NCI-H1417 (cell line): ENCODE measurements at places on chromosomes 7 and 10.
A peak's percentile ranks its signal among the peaks of the same experiment; 100 is the strongest.

DNA sequence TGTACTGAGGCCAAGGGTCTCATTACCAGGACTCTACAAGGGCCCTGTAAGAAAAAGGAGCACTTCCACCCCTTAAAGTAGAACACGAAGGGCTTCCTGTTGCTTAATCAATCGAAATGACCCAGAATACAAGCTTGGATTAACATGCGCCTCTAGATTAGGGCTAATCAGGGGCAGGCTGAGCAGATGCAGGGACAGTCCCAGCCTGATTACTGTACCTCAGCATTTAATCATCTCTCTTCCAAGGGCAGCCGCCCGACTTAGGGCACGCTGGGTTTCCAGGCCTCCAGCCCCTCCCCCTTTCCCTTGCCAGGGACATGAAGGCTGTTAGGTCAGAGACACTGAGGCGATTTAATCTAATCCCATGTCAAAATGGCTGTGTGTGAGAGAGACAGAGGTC, 138.6 kb downstream of the NRF1 start:
- no peak for DNase-seq

GRCh38 chr7:15853832-15854470, 167.5 kb upstream of the MEOX2 start:
- no peak for DNase-seq

DNA sequence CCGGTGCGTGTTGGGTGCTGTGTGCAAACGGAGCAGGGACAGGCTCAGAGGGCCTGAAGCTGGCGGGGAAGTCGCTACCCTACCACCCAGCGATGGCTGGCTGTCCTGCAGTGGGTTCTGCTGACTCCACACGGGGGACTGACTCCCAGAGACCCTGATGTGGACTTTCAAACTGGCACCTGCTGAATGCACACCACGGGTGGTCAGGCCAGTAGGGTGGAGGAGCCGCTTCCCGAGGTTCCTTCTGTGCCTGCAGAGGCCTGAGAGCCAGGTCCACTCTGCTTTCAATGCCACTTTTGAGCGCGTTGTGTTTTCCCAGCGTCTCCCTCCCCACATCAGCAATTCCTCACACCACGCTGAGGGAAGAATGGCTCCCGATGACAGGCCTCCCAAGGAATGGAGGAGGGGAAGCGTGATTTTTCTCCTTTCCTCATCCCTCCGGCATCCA, 135.3 kb downstream of the ADARB2 start:
- no peak for DNase-seq

DNA sequence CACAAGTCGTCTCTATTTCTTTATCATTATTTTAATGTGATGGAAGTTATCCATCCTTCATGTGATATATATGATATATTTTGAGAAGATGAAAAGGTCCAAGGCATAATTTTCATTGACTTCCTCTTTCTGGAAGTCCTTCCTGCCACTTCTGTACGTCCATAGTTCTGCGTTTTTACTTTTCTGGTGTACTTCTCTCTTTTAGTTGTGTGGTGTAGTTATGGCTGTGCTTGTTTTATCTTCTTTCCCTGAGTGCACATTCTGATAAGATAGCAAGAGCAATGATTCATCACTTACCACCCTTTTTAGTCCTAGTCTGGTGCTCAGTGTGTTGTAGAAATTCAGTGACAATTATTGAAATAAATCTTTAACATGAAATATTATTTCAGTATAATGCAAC, 231.3 kb upstream of the FERD3L start:
- DNase-seq: no peak

GRCh38 chr7:4013793-4014192, 668.3 kb upstream of the FOXK1 start:
- DNase-seq: no peak

DNA sequence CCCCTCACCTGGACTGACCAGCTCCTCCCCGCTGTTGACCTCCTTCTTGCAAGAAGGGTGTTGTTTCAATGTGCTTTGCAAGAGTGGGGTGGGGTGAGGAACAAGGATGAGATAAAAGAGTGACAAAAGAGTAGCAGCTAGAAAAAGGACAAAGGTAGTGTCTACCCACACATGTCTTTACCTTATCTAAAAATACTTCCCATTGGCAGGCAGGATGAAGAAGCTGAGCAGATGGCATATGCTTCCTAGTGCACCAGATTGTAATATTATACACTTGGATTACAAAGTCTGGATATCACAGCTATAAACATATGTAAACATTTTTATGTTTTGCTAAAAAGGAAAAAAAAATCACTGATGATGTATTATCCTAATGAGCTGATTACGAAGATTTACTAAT, 34.5 kb downstream of the CHN2 start:
- DNase-seq: no peak

DNA sequence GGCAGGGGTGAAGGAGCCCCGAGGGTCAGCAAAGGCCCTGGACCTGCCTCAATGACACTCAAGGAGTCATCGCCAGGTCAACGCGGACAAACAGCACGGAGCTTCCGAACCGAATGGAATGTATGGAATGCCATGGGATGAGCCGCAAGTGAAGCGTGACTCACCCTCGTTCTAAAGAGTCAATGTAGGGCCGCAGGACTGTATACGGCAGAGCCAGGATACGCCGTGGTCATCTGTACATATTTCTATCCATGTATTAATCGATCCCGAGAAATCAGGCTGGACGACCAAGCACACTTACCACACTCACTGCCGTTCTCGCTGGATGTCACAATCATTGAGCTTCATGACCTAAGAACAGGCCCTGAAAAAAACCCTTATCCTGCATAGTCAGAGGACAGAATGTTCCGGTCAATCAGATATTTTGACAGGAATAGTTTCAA, 4.3 kb downstream of the SNX8 start:
- no peak for DNase-seq

DNA sequence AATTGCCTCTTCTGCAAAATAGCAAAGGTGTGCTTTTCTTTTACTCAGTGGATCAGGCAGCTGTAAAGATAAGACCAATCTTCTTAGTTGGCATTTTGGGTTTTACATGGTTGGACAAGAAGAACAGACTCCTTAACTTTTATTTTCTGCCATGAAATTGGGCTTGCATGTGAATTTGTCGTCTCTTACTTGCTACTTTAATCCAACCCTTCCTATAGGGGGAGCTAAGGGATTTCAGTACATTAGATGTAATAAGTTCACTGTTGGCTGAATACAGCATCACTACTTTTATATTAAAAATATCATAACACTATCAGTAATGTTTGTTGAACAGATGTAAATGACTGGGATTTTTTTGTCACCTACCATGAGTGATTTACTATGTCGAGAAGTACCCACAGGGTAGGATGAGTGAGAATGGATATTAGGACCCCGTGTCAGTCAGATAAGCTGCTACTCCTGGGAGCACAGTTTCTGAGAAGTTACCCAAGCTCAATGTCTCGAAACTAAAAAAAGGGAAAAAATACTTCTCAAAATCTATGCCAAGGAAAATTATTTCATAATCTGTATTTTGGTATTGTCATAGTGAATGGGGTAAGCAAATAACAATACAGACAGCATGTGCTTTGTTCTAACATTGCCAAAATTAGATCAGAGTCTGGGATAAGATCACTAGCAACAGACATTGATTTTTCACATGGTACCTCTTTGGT, 127.4 kb upstream of the AGR3 start:
- no peak for DNase-seq

DNA sequence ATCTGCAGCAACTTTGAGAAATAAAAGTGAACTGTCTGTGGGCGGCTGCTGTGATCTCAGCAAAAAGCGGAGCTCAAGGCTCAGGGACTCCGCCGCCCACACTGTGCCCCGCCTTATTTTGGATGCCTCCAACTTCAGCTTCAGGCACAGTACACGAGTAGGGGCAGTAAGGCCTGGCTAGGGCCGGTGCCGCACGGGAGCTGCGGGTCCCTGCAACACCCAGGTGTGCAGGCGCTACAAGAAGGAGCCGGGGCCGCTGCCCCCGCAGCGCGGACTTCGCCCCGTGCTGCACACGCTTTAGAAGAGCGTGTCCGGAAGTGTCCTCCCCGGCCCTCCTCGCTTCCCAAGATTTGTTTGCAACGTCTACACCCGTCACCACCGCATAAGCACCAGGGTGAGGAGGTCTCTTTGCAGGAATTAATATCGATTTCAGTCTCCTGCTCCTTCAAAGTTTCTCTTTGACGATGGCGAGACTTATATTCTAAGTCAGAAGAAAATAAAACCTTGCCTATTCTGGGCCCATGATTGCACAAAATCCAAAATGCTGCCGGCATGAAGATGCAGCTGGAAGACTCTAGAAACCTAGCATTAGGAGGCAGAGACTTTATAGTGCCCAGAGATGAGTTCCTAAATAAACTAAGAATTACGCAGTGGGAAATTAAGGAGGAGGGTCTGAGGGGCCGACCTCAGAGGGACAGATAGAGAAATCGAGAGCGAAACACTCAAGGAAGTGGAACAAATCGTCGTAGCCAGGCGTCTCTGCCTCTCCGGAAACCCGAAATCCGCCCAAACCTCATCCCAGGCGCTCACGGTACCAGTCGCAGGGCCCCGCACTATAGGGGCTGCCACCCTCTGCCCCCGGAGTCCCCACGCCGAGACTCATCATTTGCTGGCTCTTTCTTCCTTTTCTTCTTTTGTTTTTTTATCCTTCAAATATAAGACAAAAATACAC, 6.4 kb downstream of the VAX1 start:
- no peak for DNase-seq

DNA sequence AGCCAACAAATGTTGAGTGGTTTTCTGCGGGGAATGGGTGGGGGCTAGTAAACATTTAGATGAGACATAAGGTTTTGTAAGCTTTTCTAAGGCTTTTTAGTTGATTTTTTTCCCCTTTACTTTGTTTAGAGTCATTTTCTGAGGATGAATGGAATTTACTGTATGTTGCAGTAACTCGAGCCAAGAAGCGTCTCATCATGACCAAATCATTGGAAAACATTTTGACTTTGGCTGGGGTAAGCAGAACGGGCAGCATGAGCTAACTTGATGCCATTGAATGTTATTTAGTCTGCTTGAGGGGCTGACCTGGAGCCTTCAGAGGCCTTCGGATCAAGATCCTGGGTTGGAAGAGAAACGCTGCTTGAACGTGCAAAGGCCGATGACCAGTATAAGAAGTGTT, 37.3 kb downstream of the FBH1 start:
- no peak for DNase-seq

- no peak for DNase-seq
Observed at GRCh38 chr10:4355350-4355749, 470.7 kb upstream of the AKR1E2 start.

- DNase-seq: no peak
Observed at GRCh38 chr10:43128958-43129706, 9.1 kb upstream of the CSGALNACT2 start.

- no peak for DNase-seq
Observed at GRCh38 chr10:76721891-76722505, 915.6 kb downstream of the KCNMA1 start.

- DNase-seq: peak; percentile 7
Observed at GRCh38 chr10:43390759-43391158, 18.2 kb downstream of the HNRNPF start.

- no peak for DNase-seq
Observed at GRCh38 chr10:51832652-51833383, 133.4 kb upstream of the CSTF2T start.

- no peak for DNase-seq
Observed at GRCh38 chr7:2725178-2726105, 37.4 kb downstream of the AMZ1 start.

- no peak for DNase-seq
Observed at GRCh38 chr7:102836191-102836919, 76.4 kb upstream of the LRRC17 start.

GRCh38 chr7:32116436-32116835, 46.2 kb upstream of the PDE1C start:
- DNase-seq: peak; percentile 40

- no peak for DNase-seq
Observed at GRCh38 chr7:80589631-80590030, 48.8 kb upstream of the CD36 start.

GRCh38 chr10:3869036-3869435, 84.0 kb upstream of the KLF6 start:
- DNase-seq: no peak

DNA sequence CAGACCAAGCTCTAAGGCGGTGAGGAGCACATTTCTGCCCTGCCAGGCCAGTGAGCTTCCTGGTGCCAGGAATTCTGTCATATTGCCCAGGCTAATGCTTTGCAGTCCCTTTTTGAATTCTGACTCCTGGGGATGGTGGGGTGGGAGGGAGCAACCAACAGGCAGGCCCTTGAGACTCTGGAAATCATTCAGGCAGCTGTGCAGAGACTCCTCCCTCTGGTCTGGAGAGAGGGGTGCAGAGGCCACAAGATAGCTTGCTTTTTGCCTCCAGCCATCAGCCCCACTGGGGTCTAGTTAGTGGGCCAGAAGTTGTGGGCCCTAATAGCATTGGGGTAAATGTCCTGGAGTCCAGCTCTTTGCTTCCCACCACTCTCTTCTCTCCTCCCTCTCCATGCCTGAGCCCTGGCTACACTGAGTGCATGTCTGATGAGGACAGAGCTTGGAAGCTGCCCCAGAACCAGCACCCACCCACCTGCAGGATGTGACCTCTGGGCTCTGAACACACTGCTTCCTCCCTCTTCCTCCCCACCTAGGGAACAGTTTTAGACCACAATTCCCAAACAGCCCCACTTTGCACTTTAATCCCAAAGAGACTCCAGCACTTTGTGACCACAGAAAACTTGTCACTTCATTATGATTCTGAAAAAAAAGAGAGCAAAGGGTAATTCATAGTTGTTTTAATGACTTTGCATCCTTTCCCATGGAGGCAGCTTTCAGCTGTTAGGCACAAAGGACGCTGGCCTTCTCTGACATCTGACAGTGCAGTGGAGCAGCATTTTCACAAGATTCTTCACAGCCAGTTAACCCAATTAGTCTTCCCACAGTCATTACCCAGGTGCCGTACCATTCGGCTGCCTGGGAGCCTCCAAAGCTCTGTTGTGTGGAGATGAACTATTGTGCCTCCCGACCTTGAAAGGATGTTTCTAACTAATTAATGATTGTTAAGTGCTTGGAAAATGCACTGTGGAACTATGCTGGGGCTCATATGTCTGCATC, 262.5 kb downstream of the TRIL start:
- no peak for DNase-seq

DNA sequence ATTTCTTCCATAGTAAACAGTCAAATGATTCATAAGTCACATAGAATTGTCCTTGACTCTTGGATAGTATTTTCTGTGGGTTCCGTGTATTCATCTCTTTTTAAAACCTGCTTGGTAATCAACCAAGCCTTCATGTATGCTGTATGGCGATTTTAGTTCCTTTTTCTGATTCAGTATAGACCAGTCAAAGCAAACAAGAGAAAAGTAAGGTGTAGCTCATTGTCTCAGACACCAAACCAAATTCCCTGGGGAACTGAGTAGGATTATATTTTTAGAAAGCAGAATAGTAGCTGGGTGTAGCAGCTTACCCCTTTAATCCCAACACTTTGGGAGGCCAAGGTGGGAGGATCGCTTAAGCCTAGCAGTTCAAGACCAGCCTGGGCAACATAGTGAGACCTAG, 240.5 kb downstream of the BBS9 start:
- no peak for DNase-seq

DNA sequence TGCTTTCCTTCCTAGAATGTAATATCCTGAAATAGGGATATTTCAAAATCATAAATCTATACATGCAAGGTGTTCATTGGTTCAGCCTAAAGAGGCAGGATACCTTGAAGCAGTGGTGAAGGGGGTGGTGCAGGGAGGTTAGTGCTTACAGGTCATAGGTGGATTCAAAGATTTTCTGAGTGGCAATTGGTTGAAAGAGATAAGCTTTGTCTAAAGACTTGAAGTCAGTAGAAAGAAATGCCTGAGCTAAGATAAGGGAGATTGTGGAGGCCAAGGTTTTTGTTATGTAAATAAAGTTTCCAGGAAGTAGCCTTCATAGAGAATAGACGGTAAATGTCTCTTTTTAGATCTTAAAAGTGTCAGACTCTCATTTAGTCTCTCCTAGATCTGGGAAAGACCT, 741.2 kb upstream of the ZWINT start:
- no peak for DNase-seq

GRCh38 chr10:49831352-49832035, 69.4 kb upstream of the OGDHL start:
- no peak for DNase-seq
